Heart left ventricle (tissue), 16 donors: ENCODE measurements at places on chromosomes 2 and 18. TPM values are rescaled to one million over a fixed set of nuclear protein-coding genes. Genes with fewer than 3 reads are reported as not detected.

- no peak for DNase-seq
- no peaks in the 10 kb centered on the region for H3K4me1 ChIP-seq
- H3K4me3 ChIP-seq = no peak overlapping the region
- no peaks in the 10 kb centered on the region for H3K36me3 ChIP-seq
Measured at GRCh38 chr2:140108706-140109475, 1328.7 kb upstream of the NXPH2 start.

GRCh38 chr18:7733642-7734041 lies 166.5 kb downstream of the PTPRM start:
- H3K4me3 ChIP-seq = no peak overlapping the region
- H3K27ac ChIP-seq = no peak overlapping the region
- H3K4me1 ChIP-seq = peaks cover 27% of the 10 kb centered on the region
- no peaks in the 10 kb centered on the region for H3K27me3 ChIP-seq
- no peak for DNase-seq

DNA sequence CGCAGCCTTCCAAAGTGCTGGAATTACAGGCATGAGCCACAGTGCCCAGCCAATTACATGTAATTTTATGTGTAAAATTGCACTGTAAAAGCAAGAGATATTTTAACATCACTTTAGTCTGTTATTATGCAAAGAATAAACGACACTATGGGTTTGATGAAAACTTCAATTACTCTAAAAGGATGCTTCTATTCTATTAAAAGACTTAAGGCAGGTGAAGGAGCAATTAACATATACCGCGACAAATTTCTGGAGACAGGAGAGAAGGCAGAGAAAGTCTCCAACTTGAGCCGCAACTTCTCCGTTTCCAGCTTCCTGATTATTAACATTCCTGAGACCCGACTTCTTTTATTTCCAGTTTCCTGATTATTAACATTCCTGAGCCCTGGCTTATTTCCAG lies 53.7 kb downstream of the FAM210A start:
- H3K27ac ChIP-seq = no peak overlapping the region
- H3K27me3 ChIP-seq = no peaks in the 10 kb centered on the region
- H3K36me3 ChIP-seq = no peaks in the 10 kb centered on the region

DNA sequence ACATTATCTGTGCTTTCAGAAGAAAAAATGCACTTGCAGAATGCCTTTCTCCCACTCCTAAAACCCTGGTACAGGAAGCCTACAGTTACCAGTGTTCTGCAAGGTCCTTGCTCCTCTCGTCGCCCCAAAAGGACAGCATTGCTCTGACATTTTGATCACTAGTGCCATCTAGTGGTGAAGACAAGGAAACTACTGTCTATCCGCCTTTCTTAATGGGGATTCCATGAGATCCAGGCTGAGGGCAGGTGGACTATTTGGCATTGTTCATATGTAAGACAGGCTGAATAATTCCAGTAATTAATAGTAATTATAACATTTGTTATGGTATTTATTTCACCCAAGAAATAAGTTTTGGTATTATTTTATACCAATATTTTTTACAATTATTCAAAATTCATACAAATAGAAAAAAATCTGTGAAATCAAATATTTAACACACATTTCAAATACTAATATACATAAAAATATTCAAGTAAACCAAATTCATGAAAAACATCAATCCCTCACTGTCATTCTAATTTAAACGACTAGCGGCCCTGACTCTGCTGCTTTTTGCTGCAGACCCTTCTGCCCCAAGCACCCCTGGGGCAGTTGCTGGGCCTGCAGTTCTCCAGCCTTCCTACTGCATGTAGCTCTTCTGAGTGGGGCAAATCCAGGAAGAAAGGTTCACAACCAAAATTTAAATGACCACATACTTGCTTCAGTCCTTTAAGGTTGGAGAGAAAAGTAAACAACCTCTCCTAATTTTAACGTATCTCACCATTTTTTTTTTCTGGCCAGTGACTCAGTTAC lies 19.0 kb downstream of the TPGS2 start:
- no peak overlapping the region for H3K4me3 ChIP-seq
- peaks cover 4% of the 10 kb centered on the region for H3K4me1 ChIP-seq
- no peaks in the 10 kb centered on the region for H3K36me3 ChIP-seq
- H3K27ac ChIP-seq = no peak overlapping the region

- no peaks in the 10 kb centered on the region for H3K4me1 ChIP-seq
- H3K27me3 ChIP-seq = no peaks in the 10 kb centered on the region
- DNase-seq = no peak
- H3K27ac ChIP-seq = no peak overlapping the region
- H3K36me3 ChIP-seq = no peaks in the 10 kb centered on the region
- H3K4me3 ChIP-seq = no peak overlapping the region
Measured at GRCh38 chr18:73979742-73980141, 167.9 kb downstream of the FBXO15 start.

DNA sequence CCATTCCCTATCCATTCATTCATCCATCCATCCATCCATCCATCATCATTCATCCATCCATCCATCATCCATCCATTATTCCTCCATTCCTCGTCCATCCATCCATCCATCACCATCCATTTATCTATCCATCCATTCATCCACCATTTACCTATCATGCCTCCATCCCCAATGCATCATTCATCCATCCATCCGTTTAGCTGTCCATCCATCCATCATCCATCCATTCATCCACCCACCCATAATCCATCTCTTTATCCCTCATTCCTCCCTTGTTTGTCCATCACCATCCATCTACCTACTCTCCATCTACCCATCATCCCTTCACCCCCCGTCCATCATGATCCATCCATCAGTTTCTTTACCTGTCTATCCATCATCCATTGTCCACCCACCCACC lies 13.6 kb downstream of the NFATC1 start:
- peaks cover 38% of the 10 kb centered on the region for H3K36me3 ChIP-seq
- no peak overlapping the region for H3K4me3 ChIP-seq
- peaks cover under 1% of the 10 kb centered on the region for H3K4me1 ChIP-seq

Gene GALNT5
- total RNA-seq = 1.0 TPM

Gene FAHD2B
- 20.0 TPM for total RNA-seq

Gene CD226
- 0.56 TPM for total RNA-seq

Gene MC4R
- not detected for total RNA-seq

Gene SDC1
- 0.36 TPM for total RNA-seq

Gene TMEM150A
- 9.7 TPM for total RNA-seq
